ENCODE measurements at places on chromosomes 5 and 9.

DNA sequence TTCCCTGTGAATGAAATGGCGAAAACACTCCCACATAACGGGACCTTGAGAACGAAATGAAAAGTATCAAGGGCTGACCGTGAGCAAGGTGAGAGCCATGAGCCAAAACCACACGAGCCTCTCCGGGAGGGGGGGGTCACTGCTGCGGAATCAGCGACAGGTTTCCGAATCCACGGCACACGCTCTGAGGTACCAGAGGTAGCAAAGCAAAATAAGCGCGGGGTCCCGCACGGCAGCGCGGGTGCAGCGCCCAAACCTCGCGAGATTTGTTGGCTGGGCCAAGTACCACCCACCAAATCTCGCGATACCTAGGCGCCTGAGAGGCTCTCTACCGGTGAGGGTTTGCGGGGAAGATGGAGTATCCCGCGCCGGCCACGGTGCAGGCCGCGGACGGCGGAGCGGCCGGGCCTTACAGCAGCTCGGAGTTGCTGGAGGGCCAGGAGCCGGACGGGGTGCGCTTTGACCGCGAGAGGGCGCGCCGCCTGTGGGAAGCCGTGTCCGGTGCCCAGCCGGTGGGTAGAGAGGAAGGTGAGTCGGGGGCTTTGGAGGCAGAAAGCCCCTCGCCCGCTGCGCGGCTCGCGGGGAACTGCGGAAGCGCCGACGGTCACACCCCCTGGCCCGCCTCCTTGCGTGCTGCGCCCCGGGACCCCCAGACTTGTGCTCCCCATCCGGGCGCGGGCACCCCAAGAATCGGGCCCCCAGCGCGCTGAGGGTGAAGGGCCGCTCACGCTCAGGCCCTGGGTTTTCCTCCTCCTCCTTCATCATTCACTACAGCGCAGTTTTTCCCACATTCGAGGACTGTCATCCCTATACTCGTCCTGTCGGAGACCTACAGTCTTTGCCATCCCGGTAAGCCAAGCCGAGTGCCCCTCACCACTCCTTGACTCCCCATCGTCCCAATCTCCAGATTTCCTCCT is at the start of gene ZNF346:
TSS of gene ZNF346 (plus strand) at position 311 of the 917 bp plus-strand sequence. CDS start at position 354, 43 bp downstream.
- DNase-seq: peak; percentile 89

DNA sequence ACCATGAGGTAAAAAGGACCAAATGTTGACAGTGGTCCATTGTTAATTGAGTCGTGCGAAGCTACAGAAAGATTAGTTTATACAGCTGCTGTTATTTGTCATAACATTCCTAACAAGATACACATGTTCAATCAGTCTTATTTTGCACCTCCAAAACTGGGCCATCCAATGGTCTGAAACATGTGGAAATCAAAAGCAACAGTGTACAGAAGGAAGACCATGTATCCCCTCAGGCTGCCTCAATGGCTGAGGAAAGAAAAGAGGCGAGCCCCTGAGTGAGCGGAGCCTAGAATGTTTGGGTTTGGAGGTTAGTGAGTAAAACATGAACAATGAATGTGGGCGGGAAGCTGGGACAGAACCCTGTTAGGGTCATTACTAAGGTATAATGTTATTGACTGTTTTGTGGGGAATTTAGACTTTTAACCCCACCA is 35.6 kb downstream of the NFIB start:
- DNase-seq: no peak

- DNase-seq: no peak
Measured at GRCh38 chr5:40660751-40661150, 19.0 kb upstream of the PTGER4 start.

DNA sequence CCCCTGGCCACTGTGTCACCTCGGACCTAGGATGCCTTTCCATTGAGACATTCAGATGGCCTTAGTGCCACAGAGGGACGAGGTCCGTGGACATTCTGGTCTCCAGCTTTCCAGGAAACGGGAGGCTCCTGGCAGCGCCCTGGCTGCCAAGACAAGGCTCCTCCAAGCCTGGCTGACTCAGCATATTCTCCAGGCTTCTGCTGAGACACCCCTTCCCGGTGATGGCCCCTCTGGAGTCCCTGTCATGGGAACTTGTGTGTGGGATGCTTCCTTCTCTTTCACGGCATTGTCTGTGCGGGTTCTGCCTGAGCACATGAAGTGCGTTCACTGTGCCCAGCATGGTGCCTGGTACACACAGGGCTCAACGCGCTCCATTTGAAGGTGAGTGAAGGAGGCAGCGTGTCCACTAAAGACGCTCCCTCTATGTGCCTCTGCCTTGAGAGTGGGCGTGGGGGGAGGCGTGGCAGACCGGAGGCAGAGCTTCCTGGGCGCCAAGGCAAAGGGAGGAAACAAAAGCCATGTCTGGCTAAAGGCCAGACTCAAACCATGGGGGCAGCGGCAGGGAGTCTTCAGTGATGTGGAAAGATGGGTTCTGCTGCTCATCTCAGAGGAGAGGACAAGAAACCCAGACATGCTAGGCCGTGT is 46.4 kb upstream of the PRRC2B start:
- no peak for DNase-seq

DNA sequence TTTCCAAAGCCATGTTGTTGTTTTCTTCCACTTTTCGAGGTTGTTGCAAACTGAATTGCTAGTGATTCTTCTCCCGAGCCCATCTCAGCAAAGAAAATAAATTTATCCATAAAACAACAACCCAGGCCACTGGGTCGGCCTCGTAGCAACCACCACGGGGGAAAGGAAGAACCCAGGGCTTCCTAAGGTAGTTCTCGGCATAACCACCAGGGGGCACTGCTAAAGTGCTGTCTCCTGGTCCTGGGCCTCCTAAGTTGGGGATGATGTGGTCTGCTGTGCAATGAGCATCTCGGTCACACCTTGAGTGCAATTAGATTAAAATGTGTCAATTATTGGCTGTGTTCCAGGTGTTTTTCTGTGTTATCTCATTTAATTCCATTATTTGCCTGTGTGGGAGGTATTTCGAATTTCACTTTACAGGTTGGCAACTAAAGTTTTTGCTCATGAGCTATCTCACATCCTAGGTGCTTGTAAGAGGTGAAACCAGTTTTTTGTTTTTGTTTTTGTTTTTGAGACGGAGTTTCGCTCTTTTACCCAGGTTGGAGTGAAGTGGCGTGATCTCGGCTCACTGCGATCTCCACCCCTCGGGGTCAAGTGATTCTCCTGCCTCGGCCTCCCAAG is 102.8 kb upstream of the DAP start:
- DNase-seq: peak; percentile 40

DNA sequence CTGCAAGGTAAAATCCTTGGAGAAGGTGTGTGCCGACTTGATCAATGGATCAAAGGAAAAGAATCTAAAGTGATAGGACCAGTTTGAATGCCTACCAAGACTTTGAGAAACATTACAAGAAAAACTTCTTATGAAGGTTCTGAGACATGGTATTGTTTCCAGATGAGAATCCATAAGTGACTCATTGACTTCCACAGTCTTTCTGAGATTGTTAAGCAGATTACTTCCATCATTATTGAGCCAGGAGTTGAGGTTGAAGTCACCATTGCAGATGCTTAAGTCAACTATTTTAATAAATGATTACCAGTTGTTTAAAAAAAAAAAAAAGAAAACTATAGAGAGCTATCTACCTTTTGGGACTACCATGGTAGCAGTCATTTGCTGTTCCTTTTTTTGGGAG is 7.0 kb downstream of the LNPEP start:
- no peak for DNase-seq

DNA sequence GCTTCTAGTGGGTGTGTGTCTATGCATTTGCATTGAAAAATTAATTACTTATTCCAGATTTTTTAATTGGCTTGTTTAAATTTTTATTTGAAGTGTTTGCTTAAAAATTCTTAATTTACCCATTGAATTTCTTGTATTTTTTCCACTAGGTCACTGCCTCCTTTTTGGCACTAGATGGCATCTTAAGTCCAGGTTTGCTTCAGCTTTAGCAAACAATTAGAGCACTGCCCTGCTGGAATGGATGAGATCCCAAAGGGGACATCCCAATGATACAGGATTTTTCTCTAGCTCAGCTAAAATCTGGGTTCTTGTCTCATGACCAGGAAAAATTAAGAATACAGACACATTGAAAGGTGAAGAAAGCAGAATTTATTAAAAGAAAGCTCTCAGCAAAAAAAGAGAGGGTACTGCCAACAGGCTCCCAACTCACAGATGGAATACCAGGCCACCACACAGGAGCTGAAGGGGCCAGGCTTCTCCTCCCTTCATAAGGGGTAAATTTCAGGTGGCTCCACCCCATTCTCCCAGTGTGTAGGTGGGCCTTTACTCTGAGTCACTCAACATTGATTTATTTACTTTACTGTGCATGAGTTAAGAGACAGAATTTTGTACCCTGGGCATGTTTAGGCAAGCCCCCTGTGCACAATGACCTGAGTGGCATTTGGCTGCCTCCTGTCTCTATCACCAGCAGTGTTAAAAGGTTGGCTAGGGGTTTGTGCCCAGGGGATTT is 532.4 kb downstream of the ANXA1 start:
- DNase-seq: no peak

- peak; percentile 56 for DNase-seq
Measured at GRCh38 chr9:34989946-34990635, 546 bp downstream of the DNAJB5 start.

DNA sequence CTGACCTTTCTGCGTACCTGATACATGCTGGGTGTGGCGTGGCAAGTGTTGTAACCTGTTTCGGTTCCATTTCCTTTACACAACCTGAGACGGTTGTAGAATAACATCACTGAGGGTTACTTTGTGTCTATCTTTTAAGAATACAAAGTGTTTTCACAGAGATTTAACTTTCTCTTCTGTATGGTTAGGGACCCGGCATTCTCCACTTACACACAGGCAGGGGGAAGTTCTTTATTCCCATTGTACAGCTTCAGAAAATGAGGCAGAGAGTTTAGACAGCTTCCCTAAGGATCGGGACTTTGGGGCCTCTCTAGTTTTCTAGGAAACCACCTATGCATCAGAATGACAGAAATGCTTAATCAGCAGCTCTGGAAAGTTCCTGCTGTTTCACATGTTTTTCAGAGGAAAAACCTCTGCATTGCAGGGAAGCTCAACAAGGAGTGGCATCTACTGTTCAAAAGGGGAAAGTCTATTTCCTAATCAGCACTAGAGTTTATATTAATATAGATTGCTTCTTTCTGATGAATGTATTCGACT is 41.3 kb downstream of the CAST start:
- no peak for DNase-seq

All from activated T-cell treated with anti-CD3 and anti-CD28 coated beads, Interleukin-2, amount 50 U/mL, for 1 hour (primary cell).